ENCODE measurements at places on chromosomes 5 and 9.

GRCh38 chr9:33288828-33289483 is 1.4 kb upstream of the NFX1 start:
- no peak for DNase-seq

- no peak for DNase-seq
These were observed 8.4 kb downstream of the DCANP1 start for GRCh38 chr5:135438636-135439221.

GRCh38 chr9:117302487-117302886 is 112.4 kb downstream of the ASTN2 start:
- peak; percentile 39 for DNase-seq

GRCh38 chr5:186091-187041 is 4.9 kb upstream of the LRRC14B start:
- no peak for DNase-seq

GRCh38 chr9:114339130-114339908 is 9.7 kb downstream of the ORM2 start:
- peak; percentile 8 for DNase-seq

DNA sequence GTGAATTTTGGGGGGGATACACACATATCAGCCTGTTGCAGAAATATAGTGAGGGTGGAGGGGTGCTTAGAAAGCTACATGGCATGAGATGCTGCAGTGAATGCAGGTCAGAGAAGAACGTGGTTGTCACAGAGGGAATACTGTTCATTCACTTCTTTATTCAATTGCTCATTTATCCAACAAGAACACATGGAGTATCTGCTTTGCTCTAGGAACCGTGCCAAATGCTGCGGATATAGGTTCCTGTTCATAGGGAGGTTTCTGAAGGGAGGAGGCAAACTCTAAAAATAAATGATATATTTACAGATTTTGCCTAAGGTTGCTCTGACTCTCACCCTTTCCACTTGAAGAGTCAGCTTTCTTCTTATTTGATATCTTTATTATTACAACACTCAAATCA is 444.3 kb upstream of the CLINT1 start:
- DNase-seq, result no peak

DNA sequence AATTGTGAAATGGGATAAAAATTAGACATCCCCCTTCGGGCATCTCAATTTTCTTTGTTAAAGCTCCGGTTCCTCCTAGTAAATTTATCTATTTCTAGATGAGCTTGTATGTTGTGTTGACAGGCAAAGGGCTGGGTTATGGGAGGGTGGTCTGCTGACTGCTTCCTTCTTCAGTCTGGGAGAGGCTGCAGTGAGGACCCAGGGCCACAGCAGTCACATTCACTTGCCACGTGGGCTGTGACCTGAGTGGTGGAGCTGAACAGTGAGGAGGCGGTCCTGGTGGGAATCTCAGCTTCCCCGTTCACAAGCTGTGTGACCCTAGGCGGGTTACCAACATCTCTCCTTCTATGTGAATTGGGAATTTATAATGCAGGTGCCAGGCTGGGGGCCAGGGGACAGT is 57.5 kb upstream of the RXRA start:
- DNase-seq, result no peak

- no peak for DNase-seq
These were observed 247.0 kb downstream of the CHSY3 start for GRCh38 chr5:130151239-130151638.

GRCh38 chr5:122507581-122507980 is 195.5 kb downstream of the SNCAIP start:
- no peak for DNase-seq

Data from NCI-H510A treated with DMSO at 0.1 percent for 48 hours (cell line).